A549 treated with GW870086 at 1 μM for 4 hours (cell line): ENCODE measurements at places on chromosomes 11 and 22. TPM values are rescaled to one million over a fixed set of nuclear protein-coding genes. Genes with fewer than 3 reads are reported as not detected.

The ASPHD2 gene
- 1.1 to 1.2 TPM (median 1.1 TPM) in 5 replicates for total RNA-seq

The LDHAL6A gene
- total RNA-seq = not detected in 5 replicates

The OR52N4 gene
- not detected in 5 replicates for total RNA-seq

The POTEH gene
- total RNA-seq = not detected in 5 replicates

The MMP8 gene
- total RNA-seq = not detected in 5 replicates

The TMEM151A gene
- 2.2 to 4.0 TPM (median 3.7 TPM) in 5 replicates for total RNA-seq

The GAL gene
- 10.8 to 23.8 TPM (median 17.0 TPM) in 5 replicates for total RNA-seq

The TMA7B gene
- not detected in 5 replicates for total RNA-seq

The CDC42BPG gene
- 1.1 to 1.8 TPM (median 1.6 TPM) in 5 replicates for total RNA-seq

The RTN4RL2 gene
- 50.4 to 95.0 TPM (median 89.7 TPM) in 5 replicates for total RNA-seq

The MMP12 gene
- 0.07 to 0.09 TPM in 2 of 5 replicates, not detected in the others for total RNA-seq

The PLAAT5 gene
- total RNA-seq = not detected in 5 replicates

The SWAP70 gene
- 24.5 to 30.0 TPM (median 28.9 TPM) in 5 replicates for total RNA-seq

The SLC15A3 gene
- not detected in 5 replicates for total RNA-seq

The C11orf86 gene
- total RNA-seq = 60.1 to 99.8 TPM (median 85.5 TPM) in 5 replicates

The LGR4 gene
- 32.1 to 50.3 TPM (median 44.6 TPM) in 5 replicates for total RNA-seq

The CHST1 gene
- total RNA-seq = 1.6 to 3.0 TPM (median 2.5 TPM) in 5 replicates

The ALDH3B1 gene
- 115 to 137 TPM (median 130 TPM) in 5 replicates for total RNA-seq

The RAB39A gene
- total RNA-seq = 0.15 to 0.72 TPM (median 0.39 TPM) in 5 replicates

The APOBEC3B gene
- total RNA-seq = 26.1 to 31.0 TPM (median 29.1 TPM) in 5 replicates

The NPAS4 gene
- total RNA-seq = not detected in 5 replicates

The ELFN2 gene
- total RNA-seq = 5.9 to 8.8 TPM (median 7.0 TPM) in 5 replicates

The C11orf16 gene
- total RNA-seq = not detected in 5 replicates

The HEPHL1 gene
- total RNA-seq = not detected in 5 replicates

The MTCH2 gene
- 114 to 158 TPM (median 142 TPM) in 5 replicates for total RNA-seq
